ENCODE measurements at places on chromosomes 12 and 14.

DNA sequence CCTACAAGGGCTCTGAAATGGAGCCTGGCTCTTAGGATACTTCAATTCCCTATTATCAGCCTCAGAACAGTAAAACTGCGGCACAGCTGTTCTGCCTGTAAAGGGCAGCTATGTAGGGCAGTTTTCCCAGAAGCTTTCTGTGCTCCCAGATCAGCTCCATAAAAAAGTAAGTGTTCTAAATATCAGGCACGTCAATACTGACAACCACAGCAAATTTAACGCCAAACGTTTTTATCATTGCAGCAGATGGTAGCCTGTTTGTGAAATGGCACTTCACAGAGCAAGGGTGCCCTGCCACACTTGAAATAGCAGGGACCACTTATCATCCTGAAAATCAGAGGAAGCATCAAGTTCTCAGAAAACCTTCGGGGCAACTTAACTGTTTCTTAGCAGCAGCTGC, 54.8 kb upstream of the PTHLH start:
- no peak for DNase-seq

DNA sequence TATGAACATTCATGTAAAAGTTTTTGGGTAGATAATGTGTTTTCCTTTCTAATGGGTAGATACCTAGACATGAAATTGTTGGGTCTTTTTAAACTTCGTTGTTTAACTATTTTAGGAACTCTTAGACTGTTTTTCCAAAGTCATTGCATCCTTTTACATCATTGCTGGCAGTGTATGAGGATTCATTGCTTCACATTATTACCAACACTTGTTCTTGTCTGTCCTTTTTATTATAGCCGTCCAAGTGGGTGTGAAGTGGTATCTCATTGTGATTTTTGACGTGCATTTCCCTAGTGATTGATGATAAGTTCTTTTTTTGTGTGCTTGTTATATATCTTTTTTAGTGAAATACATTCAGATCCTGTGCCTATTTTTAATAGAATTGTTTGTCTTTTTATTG, 39.4 kb downstream of the USP15 start:
- no peak for DNase-seq

GRCh38 chr12:120712610-120713009, 2.4 kb downstream of the UNC119B start:
- DNase-seq = no peak

DNA sequence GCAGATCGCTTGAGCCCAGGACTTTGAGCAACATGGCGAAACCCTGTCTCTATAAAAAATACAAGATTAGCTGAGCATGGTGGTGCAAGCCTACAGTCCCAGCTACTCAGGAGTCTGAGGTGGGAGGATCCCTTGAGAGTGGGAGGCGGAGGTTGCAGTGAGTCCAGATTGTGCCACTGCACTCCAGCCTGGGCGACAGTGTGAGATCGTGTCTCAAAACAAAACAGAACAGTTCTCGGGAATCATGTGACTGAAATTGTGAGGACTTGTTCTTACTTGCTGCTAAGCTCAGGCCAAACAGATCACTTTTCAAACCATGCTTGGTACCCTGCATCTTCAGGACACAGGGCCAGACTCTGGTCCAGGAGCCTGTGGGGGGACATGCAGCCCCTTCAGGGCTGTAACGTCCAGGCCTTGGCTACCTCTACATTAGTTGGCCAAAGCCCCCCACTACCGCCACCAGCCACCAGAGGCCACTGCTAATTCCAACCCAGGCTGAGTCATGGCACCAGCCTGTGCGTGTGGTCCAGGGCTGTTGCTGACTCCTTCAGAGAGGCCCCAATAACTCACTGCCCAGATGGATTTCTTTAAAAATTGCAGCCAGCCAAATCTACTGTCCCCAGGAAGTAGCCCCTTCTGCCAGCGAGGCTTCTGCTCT, 33.4 kb upstream of the SYNDIG1L start:
- no peak for DNase-seq

GRCh38 chr12:97616946-97617345, 154.3 kb downstream of the RMST start:
- DNase-seq = no peak

DNA sequence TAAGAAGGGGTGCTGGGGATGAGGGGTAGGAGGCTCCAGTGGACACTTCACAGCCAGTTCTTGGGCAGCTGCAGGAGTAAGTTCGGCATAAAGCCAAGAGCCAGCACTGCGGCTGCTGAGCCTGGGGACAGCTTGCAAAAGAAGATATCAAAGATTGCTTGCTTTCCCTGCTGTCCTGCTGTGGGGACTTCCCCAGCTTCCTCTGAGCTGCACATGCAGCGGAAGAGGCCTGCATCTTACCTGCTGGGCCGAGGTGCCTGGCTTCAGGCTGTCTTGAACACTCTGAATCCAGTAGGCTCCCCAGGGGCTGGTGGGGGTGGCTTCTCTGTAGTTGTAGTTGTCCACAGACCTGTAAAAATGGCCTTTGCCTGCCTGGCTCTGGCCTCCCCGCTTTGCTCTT, 1.3 kb downstream of the CHGA start:
- no peak for DNase-seq

GRCh38 chr14:100755649-100756048, 29.0 kb downstream of the DLK1 start:
- DNase-seq = no peak

- no peak for DNase-seq
Observed at GRCh38 chr14:63045612-63046320, 508 bp upstream of the KCNH5 start.

DNA sequence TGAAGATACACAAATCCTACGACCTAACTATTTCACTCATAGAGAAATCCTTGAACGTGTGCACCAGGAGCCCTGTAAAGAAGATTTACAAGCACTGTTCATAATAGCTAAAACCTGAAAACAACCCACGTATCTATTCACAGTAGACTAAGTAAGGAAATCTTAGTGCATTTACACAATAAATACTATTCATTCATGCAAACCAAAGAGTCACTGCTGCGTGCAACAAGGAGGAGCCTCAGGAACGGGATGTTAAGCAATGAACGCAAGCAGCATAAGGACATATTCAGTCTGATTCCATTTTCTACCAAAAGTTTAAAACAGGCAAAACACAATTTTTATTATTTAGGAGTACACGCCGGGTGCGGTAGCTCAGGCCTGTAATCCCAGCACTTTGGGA, 176.6 kb downstream of the TTC7B start:
- no peak for DNase-seq

DNA sequence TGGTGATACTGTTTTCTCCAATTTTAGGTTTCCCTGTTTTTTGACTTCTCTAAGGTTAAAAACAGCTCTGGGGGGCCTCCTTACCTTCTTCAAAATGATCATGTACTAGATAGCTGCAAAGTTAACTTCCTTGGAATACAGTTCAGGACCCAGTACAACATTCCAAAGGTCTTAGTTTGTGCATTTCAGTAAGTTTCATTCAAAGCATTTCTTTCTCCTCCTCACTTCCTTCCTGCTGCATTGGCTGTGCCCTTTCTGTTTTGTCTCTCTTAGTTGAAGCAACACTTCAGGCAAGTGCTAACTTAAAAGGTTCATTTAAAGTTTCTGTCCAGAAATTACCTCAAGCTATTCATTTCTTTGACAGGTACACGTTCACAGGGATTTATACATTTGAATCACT, 95.7 kb downstream of the SCN8A start:
- DNase-seq = no peak

- no peak for DNase-seq
Observed at GRCh38 chr12:1102115-1102514, 111.1 kb downstream of the ERC1 start.

GRCh38 chr14:104554088-104554607, 25.4 kb upstream of the C14orf180 start:
- no peak for DNase-seq

GRCh38 chr12:80441921-80442320, 2.1 kb upstream of the PTPRQ start:
- DNase-seq = no peak

- DNase-seq = no peak
Observed at GRCh38 chr14:65131301-65131701, 29.0 kb upstream of the MAX start.

- no peak for DNase-seq
Observed at GRCh38 chr14:80278293-80279023, 67.2 kb upstream of the DIO2 start.

- no peak for DNase-seq
Observed at GRCh38 chr14:20802341-20803084, at the start of gene RNASE1. TSS of gene RNASE1 (minus strand) at chr14:20802844. CDS start at chr14:20802068, 776 bp downstream.

- no peak for DNase-seq
Observed at GRCh38 chr12:80805106-80805505, 88.4 kb downstream of the MYF5 start.

DNA sequence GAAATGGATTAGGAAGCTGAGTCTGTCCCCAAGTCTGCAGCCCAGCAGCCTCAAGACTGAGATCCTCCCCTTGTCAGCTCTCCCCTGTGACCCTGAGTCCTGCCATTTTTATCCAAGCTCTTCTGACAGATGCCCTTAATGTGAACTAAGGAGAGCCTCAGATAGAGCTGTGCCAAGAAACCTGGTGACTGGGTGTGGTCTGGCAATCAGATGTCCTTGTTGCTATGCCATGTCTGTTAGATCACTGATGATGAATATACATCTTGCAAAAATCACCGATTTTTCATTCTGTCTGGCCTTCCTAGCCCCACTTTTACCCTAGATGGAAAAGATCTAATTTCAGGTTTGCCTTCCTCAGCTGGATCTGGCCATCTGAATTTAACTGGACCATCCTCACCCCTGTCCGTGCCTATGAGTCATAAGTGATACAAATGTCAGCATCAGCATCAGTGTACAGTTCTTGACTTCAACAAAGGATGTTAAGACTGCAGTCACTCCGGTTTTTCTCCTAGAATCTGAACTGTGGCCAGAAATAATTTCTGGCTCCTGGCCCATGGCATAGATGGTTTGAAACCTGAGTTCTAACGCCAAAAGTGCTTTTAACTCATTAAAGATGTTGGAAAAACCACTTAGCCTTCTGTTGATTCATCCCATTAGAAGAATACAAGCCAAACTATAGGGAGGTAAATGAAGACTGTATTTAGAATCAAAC, 61.2 kb upstream of the GRIP1 start:
- no peak for DNase-seq

DNA sequence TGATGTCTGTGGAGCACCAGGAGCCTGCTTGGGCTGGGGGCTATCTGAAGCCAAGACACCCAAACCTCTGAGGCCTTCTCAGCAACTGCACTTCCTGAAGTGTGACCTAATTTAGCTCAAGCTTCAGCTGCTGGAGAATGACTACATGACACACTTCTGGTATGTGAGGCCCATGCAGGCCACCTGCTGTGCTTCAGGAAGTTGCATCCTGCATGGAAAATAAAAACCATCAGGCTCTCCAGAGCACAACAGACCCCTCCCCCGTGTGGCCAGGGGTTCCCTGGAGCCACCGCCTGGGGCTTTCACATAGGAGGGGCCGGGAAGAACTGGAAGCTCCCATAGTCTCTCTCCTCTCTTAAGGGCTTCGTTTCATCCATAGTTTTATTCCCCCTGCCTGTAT, 217.7 kb downstream of the SLC15A4 start:
- DNase-seq = no peak

- no peak for DNase-seq
Observed at GRCh38 chr14:95018821-95019220, 138.5 kb downstream of the DICER1 start.

Data from stimulated activated CD4-positive, alpha-beta T cell treated with anti-CD3 and anti-CD28 coated beads, TNF-alpha, amount 100 ng/mL, for 24 hours (primary cell).